Ureter (tissue), 1 donor: ENCODE measurements at places on chromosomes 13 and 19.

GRCh38 chr13:105597573-105597972 is 937.9 kb downstream of the EFNB2 start:
- no peak for DNase-seq

DNA sequence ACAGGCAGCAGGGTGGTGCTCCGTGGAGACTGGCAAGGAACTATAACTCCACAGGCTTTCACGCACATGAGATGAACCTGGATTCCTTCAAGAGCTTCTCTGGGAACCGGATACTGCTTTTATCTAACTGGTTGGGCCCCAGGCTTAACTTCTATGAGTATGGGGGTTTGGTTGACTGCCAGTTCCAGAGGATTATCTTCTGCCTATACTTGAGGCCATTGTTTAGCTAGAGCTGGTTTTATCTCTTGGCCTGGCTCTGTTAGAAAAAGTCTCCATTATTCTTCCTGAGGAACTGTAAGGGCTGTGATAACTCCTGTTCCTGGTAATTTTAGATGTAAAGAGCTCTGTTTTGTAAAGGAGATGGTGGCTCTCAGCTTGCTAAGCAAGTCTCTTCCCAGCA is 40.9 kb downstream of the ZNF846 start:
- DNase-seq = no peak

DNA sequence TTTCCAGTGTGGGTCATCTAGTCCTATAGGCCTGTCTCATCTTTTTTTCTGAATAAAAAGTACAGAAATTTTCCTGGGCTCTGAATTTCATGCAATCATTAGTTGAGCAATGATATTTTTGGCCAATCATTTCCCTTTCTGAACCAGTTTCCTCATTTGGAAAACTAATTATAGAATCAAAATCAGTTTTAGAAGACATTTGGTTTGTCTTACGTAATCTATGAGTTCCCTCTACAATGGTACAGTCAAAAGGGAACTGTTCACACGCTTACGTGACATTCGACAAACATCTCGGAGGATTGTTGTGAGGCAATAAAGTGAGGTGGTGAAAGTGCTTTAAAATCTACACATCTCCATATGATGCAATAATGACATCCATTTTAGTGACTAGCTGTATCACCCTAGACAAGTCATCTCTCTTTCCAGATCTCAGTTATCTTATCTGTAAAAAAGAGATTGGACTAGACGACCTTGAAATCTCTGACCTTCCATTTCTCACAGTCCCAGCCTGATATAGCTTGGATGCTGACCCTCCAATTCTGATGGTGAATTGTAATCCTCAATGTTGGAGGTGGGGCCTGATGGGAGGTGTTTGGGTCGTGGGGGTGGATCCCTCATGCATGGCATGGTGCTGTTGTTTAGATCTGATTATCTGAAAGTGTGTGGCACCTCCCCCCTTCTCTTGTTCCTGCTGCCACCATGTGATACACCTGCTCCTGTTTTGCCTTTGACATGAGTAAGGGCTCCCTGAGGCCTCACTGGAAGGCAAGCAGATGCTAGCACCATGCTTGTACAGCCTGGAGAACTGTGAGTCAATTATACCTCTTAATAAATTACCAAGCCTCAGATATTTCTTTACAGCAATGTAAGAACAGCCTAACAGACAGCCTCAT is 26.7 kb downstream of the FLT1 start:
- DNase-seq = no peak

- DNase-seq = no peak
Measured at GRCh38 chr13:110168999-110169933, 137.7 kb downstream of the COL4A1 start.

- DNase-seq = no peak
Measured at GRCh38 chr19:9881720-9882119, 46.6 kb downstream of the PIN1 start.

GRCh38 chr19:48170817-48171347 is 402 bp downstream of the ZSWIM9 start:
- DNase-seq = no peak

DNA sequence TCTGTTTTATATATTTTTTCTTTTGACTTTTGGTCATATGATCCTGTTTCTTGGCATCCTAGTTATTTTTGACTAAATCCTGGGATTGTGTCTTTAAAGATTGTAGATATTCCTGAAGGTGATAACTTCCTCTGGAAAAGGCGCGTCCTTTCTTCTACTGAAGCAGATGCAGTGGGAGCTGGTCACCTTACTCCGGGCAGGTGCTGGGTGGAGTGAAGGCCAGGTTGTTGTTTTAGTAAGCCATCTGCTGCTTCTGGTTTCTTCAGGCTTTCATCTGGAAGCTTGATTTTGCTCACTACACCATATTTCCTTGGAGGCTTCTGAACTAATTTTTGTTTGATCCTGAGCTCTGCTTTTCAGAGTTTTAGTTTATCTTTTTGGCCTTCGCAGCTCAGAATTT is 21.5 kb downstream of the URI1 start:
- DNase-seq = no peak

DNA sequence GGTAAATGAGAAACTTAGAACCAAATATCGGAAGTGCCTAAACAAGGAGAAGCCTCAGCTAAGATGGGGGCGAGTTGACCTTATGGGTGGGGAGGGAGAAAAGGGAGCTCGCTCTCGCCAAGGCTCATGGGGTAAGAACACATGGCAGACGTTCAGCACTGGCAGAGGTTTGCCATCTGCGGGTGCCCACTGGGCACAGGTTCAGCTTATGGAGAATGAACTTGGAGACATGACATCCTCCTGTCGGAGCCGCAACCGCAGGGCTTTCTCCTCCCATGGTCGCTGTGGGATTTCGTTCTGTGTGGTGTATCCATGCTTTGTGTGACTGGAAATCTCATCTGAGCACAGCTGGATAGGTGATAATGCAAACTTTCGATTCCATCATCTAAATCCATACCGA is 36.1 kb upstream of the PEPD start:
- DNase-seq = no peak

DNA sequence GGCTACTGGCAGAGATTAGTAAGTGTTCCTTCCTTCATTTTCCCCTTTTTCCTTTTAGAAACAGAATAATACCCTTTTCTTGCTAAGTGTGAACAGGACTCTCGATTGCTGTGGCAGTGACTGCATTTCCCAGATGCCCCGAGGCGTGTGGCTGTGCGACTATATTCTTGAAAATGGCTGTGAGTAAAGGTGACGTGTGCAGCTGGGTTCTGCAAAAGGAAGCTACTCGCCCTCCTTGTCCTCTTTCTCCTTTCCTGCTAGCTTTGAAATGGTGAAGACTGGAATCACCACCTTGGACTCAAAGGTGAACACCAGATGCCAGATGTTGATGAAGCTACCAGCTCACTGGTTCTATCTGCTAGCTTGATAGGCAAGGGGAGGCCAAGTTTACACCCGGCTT is 121.4 kb downstream of the MIPEP start:
- DNase-seq = no peak
